ENCODE measurements at places on chromosomes 3 and 15.

DNA sequence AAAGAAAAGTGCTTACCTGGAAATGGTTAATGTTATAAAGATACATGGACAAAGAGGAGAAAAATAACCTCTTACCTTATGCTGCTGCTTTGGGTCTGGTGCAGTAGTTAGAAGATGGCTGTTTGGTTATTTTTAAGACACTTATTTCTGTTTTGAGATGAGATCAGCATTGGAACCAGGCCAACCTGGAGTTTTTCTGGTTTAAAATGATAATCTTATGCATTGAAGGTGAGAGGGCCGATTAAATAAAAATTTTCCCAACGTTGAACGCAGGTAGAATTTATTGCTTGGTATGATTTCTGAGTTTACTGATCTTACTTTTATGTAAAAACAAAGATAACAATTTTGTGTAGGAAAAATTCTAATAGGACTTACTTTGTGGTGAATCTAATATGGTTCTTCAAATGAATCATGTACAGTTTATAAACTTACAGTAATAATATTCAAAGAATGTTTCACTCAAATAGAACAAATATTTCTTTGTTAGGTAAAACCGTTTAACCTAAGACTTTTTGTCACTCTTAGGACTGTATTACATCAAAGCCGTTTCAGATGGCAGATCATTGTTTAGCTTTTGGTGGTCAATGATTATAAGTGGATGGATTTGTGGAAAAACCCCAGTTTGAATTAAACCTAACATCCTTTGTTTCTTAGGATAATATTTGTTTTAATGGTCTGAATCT lies 14.9 kb downstream of the UBE2E2 start:
- no peak for DNase-seq

DNA sequence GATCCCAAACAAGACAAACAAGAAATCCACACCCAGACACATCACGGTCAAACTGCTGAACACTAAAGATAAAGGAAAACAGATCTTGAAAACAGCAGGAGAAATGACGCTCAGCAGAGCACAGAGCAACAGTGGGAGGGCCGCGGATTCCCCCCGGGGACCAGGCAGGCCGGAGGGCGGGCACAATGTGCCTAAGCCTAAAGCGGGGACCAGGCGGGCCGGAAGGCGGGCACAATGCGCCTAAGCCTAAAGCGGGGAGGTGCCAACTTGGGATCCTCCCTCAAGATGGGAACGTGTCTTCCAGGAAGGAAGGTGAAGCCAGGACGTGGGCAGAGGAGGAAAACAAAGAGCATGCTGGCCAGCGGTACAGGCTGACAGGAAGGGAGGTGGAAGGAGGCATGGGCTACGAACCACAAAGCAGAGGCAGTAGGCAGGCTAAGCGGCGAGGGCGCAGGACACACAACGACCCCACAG lies 31.1 kb downstream of the CYFIP1 start:
- DNase-seq, result peak; percentile 13

DNA sequence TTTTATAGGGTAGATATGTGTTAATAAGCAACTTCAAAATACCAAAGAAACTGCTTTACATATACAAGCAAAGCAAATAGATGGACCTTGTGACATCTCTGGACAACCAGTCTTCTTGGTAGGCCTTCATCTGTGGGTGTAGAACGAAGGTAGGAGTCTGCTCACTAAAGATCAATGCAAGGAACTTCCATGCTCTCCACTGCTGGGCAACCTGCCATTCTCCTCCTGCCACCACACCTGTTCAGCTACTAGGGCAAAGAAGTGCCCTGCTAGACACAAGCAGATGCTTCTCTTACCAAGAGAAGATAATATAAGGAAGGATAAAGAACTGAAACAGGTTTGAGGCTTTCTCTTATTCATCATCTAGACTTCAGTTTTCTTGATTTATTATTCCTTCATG lies 12.6 kb downstream of the PPARG start:
- no peak for DNase-seq

GRCh38 chr15:41331833-41332193 lies 578 bp downstream of the OIP5 start:
- DNase-seq, result no peak

DNA sequence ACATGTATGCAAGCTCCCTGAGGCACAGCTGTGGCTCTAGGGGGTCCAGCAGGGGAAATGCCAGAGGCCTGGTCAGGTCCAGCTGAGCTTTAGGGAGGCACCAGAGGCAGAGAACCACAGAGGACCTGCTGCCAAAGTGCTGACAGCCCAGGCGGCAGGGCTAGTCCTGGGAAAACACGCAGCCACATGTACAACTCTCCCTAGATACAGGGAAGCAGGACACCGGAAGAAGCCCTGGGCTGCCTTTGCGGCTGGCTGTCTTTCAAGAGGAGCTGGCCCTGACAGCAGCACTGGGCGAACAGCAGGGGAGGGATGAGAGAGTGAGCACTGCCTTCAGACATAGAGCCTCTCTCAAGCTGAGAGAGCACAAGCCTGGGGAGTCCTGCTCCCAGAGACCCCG lies 40.7 kb downstream of the RFT1 start:
- no peak for DNase-seq

GRCh38 chr15:65638681-65639089 lies 16.9 kb downstream of the SLC24A1 start:
- peak; percentile 43 for DNase-seq

GRCh38 chr15:68631601-68632051 lies 52.8 kb downstream of the CORO2B start:
- DNase-seq, result no peak

DNA sequence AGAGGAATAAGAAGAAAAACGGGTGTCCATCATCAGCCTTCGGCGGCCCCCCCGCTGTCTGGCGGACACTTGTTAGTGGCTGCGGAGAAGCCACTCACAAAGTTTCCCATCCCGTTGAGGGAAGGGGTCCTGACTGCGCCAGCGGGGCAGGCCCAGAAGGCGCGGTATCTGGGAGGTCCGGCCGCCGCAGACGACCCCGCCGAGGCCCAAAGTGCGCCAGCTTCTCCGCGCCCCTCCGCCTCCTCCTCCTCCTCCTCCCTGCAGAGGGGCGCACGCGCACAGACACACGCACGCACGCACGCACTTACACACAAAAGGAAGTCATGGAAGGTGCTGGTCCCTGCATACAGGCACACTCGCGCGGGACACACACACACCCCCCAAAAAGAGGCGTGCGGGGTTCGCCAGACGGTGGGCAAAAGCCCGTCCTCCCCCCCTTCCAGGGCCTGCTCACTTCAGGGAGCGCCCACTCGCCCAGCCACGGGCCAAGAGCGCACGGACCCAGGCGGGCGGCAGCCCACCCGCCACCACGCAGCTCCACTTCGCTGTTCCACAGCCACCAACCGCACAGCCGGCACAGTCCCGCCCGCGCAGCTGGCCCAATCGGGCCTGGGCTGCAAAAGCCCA lies 18.0 kb downstream of the ZNF148 start:
- no peak for DNase-seq

GRCh38 chr3:132721479-132722164 lies 587 bp downstream of the NPHP3 start:
- DNase-seq, result no peak

GRCh38 chr3:100613721-100614390 lies 4.5 kb downstream of the ADGRG7 start:
- DNase-seq, result no peak

DNA sequence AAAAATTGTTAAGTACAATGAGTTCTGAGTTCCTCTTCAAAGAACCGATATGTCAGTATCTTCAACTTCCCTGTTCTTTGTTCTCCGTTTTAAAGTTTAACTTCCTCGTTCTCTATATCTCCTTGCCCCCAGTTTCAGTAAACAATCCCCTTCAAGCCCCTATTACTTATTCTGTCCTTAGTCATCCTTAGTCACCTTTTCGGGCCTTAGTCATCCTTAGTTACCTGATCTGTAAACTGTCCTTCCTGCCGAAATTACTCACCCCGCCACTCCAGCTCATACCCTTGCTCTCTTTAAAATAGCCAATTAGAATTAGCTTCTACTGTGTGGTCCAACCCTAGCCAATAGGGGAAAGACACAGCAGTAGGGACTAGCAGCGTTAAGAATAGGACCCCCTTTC lies 1165.6 kb downstream of the NSUN3 start:
- no peak for DNase-seq

- no peak for DNase-seq
These were observed 175.1 kb upstream of the KBTBD8 start for GRCh38 chr3:66823009-66823397.

DNA sequence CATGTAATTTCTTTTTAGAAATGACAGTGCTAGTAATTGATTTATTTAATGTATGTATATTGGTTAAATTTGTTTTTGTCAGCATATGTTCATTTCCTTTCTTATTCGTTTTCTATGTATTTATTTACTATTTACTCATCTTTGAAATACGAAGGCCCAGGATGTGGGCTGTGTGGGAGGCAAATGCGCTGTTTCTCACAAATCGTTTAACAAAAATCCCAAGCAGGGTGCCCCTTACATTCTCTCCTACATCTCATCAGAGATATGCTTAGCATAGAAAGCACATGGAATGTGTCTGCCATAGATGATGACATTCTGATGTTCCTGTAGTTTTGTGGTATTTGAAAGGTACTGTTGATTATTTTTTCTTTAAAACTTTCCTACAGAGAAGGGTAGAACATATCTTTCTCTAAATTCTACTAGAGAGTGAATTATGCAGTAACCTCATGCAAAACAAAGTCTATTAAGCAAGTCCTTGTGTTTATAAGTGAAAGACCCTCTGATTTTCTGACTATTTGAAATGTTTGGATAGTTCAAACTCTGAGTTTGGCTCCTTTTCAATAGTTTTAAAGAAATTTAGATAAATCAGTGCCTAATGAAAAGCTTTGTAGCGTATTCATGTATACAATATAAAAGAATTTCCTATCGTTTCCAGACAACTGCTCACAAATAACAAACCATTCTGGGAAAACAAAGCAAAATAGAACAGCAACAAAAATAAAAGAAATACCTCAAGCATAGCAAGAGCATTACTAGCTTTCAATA lies 111.1 kb upstream of the VGLL3 start:
- no peak for DNase-seq

GRCh38 chr3:132354916-132355702 lies 37.9 kb downstream of the ACP3 start:
- no peak for DNase-seq

GRCh38 chr3:89808680-89809197 lies 701.3 kb downstream of the EPHA3 start:
- no peak for DNase-seq
